Hypothalamus (tissue), 51 donors: ENCODE measurements at places on chromosomes 11 and 22.

DNA sequence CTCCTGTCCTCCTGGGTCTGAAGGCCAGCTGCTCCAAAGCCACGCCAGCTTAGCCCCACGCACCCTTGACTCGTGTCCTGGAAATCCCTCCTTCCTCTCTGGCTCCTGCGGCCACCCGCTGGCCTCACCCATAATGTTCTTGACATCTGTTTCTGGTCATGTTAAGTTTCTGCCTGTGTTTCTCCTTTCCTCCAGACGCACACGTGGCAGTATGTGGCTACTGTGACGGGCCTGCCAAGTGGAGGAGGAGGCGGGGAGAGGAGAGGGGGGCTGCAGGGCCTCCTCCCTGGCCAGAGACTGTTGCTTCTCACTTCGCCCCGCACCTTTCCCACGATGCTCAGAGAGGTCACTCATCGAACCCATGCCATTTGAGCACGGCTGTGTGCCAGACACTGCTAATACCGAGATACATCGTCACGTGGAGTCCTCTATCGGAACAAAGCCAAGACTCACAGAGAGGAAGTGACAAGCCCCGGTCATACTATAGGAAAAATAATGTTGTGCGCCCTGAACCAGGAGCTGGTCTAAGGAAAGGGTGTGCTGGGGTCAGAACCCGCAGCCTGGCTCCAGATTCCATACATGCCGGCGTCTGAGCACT, 11.5 kb downstream of the C1QTNF6 start:
- DNase-seq: no peak

DNA sequence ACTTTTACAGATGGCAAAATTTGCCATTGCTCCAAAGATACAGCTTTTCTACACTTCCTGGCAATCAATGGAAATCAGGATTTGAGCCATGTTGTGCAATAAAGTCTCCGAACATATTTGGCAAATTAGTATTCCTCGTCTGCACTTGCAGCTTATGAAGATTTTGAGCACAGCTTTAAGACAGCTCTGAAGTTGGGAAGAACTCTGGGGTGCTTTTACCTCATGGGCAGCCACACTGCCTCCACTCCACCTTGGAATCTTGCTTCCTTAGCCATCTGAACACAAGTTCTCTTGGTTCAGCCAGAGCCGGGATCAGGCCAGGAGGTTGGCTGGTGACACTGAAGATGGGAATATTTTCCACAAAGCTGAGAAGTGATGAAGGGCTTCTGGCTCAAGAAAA, 191.2 kb downstream of the CWF19L2 start:
- no peak for DNase-seq

DNA sequence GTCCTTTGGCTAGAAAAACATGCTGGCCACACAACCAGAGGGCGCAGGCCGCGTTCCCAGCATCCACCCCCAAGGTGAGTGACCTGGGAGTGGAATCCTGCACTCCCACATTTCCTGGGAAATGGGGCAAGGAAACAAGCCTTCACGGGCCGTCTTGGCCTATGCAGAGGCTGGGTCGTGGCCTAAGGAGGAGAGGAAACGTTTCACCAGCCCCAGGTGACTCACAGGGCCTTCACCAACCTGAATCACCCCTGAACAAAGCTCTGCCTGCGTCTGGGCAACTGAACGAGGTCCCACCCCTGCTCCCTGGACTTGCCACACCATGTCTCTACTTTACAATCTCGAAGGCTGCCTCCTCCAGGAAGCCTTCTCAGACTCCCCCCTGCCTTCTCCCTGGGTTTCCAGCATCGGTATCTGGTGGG, 13.2 kb downstream of the MYH9 start:
- DNase-seq: no peak

DNA sequence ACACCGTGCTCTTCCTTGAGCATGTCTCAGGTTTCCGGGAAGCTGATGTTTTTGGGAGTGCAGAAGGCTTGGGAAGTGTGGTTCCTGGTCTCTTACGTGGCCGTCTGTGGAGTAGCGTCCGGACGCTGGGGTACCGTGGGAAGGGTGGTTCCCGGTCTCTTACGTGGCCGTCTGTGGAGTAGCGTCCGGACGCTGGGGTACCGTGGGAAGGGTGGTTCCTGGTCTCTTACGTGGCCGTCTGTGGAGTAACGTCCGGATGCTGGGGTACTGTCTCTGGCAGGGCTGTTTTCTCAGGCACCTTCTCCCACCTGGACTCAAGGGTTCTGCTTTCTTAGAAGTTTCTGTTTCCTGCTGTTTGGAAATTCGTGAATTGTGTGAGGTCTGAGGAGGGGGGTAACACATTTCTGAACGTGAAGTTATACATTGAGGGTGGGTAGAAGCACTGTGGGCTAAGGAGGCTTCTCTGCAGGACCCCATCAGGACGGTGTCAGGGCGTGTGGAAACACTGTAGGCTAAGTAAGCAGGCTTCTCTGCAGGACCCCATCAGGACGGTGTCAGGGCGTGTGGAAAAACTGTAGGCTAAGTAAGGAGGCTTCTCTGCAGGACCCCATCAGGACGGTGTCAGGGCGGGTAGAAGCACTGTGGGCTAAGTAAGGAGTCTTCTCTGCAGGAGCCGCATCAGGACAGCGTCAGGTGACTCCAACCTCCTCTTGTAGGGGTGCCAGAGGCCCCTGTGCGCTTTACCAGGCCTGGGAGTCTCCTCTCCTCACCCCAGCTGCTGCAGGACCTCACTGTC, 5.3 kb upstream of the IFITM3 start:
- no peak for DNase-seq

DNA sequence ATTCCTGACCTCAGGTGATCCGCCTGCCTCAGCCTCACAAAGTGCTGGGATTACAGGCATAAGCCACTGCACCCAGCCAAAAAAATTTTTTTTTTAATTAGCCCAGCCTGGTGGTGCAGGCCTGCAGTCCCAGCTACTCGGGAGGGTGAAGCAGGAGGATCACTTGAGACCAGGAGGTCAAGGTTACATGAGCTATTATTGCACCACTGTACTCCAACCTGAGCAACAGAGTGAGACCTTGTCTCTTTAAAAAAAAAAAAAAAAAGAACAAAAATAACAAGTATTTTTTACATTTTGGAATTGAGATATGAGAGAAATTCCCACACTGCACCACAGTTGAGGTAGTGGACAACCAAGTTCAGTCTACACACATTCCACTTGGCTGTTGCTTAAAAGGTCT, 13.6 kb upstream of the L3MBTL2 start:
- DNase-seq: no peak

DNA sequence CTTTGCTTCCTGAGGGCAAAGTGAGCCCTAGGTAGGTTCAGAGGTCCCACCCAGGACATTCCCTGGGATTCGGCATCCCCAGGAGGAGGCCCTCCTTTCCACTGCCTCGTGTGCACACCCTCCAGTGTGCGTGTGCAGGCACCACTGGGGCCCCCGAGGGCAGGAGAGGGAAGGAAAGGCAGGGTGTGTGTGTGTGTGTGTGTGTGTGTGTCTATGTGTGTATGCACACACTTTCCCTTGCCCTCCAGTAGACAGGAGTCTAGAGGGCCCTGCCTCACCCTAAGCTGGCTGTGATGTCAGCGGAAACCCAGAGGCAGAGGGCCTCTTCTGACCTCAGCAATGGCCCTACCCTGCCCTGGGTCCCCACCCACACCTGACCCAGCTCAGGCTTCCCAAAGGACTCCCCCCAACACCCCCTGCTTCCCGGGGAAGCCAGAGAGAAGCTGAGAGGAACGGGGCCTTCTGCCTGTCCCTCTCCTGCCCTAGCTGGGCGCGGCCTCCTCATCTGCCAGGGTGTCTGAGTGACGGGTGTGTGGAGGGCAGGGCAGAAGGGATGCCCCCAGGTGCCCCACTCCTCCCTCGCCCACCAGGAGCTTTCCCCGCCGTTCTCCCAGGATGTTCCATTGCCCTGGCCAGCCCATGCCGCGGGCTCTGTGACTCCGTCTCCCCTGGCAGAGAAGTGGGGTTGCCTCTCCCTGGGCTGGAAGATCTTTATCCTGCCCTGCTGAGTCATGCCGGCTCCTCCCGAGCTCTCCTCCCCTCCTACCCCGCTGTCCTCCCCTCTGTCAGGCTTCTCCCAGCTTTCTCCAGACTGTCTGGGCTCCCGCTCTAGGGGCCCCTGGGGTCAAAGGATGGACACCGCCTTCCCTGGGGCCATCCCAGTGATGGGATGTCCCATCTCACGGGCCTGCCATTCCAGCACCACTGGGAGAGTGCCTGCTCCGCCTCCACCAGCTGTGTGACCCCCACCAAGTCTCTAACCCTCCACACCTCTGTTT, 6.0 kb upstream of the CLCF1 start:
- no peak for DNase-seq

- no peak for DNase-seq
Measured at GRCh38 chr11:48141475-48142122, 75.0 kb upstream of the OR4B1 start.

DNA sequence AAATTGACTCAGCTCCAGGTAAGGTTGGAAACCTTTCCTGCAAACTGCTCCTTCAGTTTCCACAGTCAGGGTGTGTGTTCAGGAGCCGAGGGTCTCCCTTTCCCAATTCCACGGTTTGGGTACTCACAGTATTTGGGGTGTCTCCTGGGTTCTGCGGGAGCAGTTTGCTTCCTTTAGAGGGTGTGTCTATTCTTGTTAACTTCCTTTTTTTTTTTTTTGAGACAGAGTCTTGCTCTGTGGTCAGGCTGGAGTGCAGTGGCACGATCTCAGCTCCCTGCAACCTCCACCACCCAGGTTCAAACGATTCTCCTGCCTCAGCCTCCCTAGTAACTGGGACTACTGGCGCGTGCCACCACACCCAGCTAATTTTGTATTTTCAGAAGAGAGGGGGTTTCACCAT, 251.4 kb downstream of the LUZP2 start:
- no peak for DNase-seq

DNA sequence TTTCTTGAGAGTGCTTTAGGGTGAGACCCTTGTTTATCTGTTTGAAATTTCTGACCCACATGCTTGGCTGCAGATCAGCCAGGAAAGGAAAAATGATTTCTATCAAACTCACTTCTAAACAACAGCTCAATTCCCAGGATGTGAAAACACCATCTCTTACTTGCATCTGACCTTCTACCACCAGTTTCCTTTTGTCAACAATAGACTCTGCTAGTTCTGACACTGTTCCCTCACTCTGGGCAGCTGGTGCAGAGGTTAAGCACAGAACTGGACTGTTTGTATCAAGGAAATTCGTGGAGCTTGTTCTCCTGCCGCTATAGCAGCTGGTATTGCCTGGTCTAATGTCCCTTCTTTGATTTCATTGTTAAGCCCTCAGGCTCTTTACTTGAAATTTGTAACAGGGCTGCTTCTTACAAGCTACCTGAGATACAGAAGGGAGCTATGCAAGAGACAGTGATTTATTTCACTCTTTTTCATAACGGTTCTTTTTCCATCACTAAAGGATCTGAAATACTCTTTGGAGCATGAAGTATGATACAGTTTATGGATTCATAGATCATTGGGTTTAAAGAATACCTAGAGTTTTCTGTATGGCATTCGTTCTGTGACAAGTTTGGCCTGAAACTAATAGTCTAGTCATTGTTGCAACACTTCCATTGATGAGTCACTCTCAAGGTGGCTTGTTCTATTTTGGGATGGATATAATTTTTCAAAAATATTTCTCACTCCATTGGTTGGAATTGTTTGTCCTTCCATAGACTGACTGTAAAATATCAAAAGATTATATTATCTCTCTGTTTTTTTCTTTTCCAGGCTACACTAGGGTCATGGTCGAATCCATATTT, 178.2 kb upstream of the ZC3H12C start:
- DNase-seq: no peak

GRCh38 chr11:63549411-63549810, 12.8 kb downstream of the PLAAT4 start:
- DNase-seq: peak; percentile 35

GRCh38 chr11:48341466-48341865, 16.7 kb downstream of the OR4C3 start:
- no peak for DNase-seq

DNA sequence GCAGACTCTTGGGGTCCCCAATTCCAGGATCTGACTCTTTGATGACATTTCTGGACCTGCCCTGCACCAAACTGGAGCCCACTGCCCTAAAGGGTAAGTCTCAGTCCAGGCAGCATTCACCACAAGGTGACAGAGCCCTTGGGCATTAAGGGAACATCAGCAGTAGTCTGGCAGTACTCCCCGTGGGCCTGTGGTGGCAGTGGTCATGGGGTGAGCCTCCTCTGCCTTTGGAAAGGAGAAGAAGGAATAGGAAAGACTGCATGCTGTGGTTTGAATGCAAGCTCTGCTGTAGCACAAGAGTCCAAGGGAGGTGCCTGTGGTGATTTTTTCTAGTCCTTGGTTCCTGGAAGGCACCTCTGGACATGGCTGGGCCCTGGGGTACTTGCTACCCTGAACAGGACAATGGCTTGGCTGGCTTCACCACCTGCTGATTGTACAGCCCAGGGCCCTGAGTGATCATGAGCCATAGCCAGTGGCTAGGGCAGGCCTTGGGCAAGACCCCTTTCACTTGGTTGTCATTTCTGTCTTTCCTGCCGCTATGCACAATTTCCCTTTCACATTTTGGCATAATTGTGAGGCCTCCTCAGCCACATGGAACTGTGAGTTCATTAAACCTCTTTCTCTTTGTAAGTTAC, 160.7 kb upstream of the GRIA4 start:
- DNase-seq: no peak

DNA sequence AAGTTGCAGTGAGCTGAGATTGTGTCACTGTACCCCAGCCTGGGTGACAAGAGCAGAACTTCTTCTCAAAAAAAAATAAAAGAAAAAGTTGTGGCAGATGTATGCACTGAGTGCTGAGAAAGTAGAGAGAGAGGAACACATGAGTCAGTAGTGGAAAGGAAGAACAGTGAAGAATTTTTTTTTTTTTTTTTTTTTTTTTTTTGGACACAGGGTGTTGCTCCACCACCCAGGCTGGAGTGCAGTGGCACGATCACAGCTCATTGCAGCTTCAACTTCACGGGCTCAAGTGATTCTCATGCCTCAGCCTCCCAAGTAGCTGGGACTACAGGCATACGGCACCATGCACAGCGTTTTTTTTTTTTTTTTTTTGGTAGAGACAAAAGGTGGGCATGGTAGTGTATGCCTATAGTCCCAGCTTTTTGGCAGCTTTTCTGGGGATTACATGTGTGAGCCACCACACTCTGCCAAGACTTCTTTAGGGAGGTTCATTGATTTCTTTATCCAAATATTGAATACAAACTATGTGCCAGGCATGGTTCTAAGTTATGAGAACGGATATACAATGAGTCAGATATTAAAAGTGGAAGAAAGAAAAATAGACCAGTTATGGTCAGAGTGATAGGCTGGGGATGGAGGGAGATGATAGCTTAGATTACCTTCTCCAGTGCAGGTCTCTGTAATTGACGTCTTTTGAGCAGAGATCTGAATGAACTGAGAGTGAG, 62.0 kb downstream of the YAP1 start:
- DNase-seq: no peak

- no peak for DNase-seq
Measured at GRCh38 chr22:17410576-17410975, 41.3 kb downstream of the CECR2 start.
